ENCODE measurements at places on chromosomes 2 and 18.
A peak's percentile ranks its signal among the peaks of the same experiment; 100 is the strongest.

DNA sequence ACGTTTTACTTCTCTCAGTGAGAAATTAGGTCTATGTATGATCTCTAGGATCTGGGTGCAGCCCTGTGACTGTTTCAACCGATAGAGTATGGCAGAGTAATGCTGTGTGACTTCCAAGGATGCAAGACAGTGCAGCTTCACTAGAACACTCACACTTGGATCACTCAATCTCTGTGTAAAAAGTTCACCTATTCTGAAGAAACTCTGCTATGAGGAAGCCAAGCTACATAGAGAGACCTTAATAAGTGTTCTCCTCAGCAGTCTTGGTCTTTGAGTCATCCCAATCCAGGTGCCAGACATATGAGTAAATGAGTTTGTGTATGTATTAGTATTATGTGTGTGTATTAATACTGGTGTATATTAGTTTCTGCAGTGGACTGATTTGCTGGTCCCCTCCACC lies 335.0 kb downstream of the NR4A2 start:
- DNase-seq, result no peak

- DNase-seq, result no peak
Measured at GRCh38 chr2:197786010-197786877, 1.1 kb upstream of the BOLL start.

DNA sequence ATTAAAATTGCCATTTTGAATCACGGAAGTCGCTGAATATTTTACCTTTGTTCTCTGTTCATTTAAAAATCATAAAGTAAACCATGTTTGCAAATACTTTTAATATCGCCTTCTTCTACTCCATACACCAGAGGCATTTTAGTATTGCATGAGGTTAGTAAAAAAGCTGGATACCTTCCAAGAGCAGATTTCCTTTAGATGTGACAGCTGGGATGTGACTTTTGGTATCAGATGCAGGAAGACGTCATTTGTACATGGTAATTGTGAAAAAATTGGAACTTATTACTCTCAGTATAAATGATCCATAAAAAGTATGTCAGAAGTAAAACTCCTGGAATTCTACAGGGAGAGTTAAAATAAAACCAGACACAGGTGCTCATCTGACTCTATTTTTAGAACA lies 89.5 kb downstream of the SLC4A10 start:
- no peak for DNase-seq

GRCh38 chr2:8198766-8199382 lies 483.0 kb upstream of the ID2 start:
- no peak for DNase-seq

- DNase-seq, result no peak
Measured at GRCh38 chr2:37706334-37707183, 35.1 kb upstream of the CDC42EP3 start.

GRCh38 chr2:157572725-157573124 lies 55.9 kb downstream of the ACVR1C start:
- peak; percentile 29 for DNase-seq
